ENCODE measurements at places on chromosomes 1 and 21.
A peak's percentile ranks its signal among the peaks of the same experiment; 100 is the strongest.

DNA sequence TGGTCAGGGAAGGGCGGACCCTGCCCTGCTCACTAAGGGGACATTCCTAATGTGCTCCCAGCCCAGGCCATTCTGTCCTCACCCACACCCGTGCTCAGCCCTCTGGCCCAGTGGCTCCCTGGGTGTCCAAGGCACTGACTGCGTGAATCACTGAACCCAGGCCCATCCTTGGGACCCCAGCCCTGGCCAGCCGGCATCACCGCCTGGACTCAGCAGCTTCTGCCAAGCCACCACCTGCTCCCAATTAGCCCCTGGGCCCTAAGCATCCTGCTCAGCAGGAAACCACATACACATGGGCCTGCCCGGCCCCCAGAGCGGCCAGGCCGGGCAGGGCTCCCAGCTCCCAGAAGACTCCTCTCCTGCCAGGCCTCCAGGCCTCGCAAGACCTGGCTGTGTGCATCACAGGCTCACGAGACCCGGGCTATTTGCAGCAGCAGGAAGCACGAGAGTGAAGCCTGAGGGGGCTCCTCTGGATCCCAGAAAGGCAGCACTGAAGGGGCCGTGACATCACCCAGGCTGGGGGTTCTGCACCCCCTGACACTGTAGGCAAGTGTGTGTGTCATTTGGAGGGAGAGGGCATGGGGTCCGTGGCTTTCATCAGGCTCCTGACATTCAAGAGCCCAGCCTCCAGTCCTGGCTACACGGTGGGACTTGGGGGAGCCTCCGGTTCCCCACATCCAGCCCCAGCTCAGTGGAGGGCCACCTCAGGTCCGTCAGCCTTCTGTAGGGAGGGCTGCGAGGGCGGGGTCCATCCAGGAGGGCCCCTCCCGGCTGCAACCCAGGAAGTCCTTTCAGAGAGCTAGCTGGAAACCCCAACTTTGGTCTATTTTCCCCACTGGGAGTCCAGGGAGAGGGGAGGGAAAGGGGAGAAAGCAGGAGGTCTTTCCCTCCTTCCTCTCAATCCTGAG, 1.6 kb downstream of the MFAP2 start:
- H3K27me3 ChIP-seq = no peaks in the 10 kb centered on the region
- H3K36me3 ChIP-seq = no peaks in the 10 kb centered on the region
- H3K27ac ChIP-seq = peak overlapping the region; percentile 69
- H3K4me3 ChIP-seq = peak overlapping the region; percentile 52

DNA sequence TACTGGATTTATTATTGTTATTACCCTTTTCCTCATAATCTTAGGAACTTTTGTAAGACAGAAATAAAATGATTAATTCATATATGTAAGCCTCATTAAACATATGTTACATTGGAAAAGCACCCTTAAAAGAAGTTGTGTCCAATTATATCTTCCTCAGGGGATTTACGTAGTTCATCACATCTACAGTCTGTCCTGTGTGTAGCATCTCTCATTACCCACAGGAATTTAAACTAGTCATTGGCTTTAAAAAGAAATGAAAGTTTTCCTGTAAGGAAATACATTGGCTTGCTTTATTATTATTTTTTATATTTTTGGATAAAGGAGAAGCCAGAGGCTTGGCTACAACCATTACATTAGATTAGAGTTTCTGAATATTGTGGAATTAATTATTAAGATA, 56.1 kb downstream of the SWT1 start:
- no peaks in the 10 kb centered on the region for H3K4me1 ChIP-seq
- no peak overlapping the region for H3K27ac ChIP-seq
- H3K36me3 ChIP-seq = peaks cover 6% of the 10 kb centered on the region
- no peak overlapping the region for H3K4me3 ChIP-seq
- no peak for DNase-seq

DNA sequence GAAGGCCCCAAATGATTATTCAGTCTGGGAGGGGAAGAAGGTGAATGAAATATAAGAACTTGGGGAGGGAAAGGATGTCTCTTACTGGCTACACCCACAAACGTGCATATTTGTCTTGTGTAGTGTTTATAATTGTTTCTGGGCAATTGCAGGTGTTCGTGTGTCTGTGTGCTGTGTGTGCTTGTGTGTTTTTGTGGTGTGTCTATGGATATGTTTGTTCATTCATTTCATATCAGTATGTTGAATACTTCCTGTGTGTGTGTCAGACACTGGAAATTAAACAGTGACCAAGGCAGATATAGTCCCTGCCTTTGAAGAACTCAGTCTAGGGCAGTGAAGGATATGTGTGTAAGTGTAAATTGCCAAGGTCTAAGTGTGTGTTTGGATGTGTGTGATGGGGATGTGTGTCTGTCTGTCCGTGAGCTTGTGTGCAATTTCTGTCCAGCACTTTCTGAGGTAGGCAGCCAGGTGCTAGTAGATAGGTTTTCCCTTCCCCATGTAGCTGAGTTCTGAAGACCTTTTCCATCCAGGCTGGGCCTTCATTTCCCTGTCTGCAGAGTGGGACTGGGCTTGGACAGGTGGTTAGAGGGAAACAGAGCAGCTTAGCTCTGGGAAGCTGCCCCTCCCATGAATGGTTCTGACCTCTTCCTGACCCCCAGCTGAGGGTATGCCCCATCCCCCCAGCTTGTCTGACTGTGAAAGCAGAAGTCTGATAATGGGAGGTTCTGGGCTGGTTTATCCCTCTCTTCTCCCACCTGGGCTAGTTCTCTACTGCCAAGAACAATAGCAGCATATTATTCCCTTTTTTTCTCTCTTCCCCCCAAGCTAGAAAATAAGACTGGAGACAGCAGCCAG, 3.8 kb downstream of the AGO1 start:
- no peak overlapping the region for H3K27ac ChIP-seq
- H3K4me1 ChIP-seq = peaks cover 36% of the 10 kb centered on the region
- H3K27me3 ChIP-seq = no peaks in the 10 kb centered on the region
- DNase-seq = no peak
- H3K4me3 ChIP-seq = no peak overlapping the region
- H3K36me3 ChIP-seq = peaks cover 26% of the 10 kb centered on the region

DNA sequence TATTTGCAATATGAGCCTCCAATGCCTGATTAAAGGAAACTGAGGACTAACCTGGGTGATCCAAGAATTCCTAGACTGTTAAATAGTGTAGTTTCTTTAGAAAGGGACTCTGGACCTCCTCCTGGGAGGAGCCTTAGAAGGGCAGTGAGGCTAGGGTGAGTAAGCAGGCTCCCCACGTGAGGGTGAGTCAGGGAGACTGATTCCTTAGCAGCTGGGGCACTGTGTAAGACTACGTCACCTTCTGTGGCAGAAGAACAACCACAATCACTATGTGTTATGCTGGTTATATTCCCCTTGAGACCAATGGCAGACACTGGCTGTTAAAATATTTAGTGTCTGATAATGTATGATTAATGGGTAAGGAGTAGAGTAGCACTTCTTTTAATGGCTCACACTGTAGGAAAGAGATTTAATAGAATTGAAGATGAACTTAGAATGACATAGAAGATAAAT, 53.3 kb upstream of the SYT14 start:
- no peaks in the 10 kb centered on the region for H3K36me3 ChIP-seq
- peaks cover 34% of the 10 kb centered on the region for H3K27me3 ChIP-seq
- H3K4me1 ChIP-seq = no peaks in the 10 kb centered on the region
- DNase-seq = no peak
- no peak overlapping the region for H3K4me3 ChIP-seq

DNA sequence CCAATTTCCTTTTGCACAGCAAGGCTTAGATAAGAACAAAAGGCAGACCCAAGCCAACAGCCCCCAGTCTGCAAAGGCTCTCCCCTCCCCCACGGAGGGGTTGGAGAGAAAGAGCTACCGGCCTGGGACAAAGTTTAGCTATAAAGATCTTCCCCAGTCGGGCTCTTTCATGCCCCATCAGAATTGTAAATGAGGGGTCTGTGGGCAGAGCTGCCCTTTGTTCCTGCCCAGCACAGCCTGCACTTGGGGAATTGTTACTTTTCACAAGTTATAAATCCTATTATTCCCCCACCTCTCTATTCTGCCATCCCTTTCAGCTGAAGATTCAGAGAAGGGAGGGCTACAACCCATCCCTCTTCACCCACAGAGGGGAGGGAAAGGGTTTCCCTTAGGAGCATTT, 3.5 kb downstream of the MYCL start:
- no peak for DNase-seq
- H3K36me3 ChIP-seq = no peaks in the 10 kb centered on the region
- peaks cover 32% of the 10 kb centered on the region for H3K4me1 ChIP-seq
- H3K27ac ChIP-seq = no peak overlapping the region

GRCh38 chr1:206926286-206926685, 4.5 kb upstream of the FCMR start:
- H3K4me1 ChIP-seq = peaks cover 15% of the 10 kb centered on the region
- DNase-seq = no peak
- no peak overlapping the region for H3K4me3 ChIP-seq

GRCh38 chr1:190323530-190323929, 154.1 kb downstream of the BRINP3 start:
- no peaks in the 10 kb centered on the region for H3K27me3 ChIP-seq
- H3K4me3 ChIP-seq = no peak overlapping the region
- H3K27ac ChIP-seq = no peak overlapping the region
- DNase-seq = no peak
- H3K4me1 ChIP-seq = no peaks in the 10 kb centered on the region

GRCh38 chr1:34750610-34751009, 4.2 kb upstream of the GJB5 start:
- H3K27ac ChIP-seq = no peak overlapping the region
- no peak for DNase-seq

DNA sequence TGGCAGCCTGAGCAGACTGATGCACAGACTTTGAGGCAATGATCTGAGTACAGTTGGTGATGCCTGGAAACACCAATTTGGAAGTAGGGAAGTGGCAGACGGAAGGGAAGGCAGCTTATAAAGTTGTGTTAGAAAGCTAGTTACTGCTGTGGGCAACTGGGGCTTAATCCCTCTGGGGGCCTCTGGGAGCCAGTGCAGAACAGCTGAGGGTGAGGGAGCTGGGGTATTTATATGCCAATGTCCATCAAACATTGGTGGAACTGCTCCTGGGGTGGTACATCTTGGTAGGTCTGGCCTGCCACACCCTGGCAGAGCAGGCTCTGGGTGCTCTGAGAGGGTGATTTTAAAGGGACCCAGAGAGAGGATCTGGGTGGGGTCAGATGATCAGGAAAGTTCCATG, 28.1 kb downstream of the TNFRSF8 start:
- DNase-seq = no peak
- H3K27me3 ChIP-seq = no peaks in the 10 kb centered on the region
- H3K27ac ChIP-seq = no peak overlapping the region
- H3K4me3 ChIP-seq = no peak overlapping the region
- H3K4me1 ChIP-seq = peaks cover 4% of the 10 kb centered on the region

- H3K4me3 ChIP-seq = no peak overlapping the region
- peaks cover 12% of the 10 kb centered on the region for H3K4me1 ChIP-seq
- no peaks in the 10 kb centered on the region for H3K36me3 ChIP-seq
- DNase-seq = no peak
- peaks cover 15% of the 10 kb centered on the region for H3K27me3 ChIP-seq
Measured at GRCh38 chr1:37360011-37360410, 114.4 kb upstream of the ZC3H12A start.

DNA sequence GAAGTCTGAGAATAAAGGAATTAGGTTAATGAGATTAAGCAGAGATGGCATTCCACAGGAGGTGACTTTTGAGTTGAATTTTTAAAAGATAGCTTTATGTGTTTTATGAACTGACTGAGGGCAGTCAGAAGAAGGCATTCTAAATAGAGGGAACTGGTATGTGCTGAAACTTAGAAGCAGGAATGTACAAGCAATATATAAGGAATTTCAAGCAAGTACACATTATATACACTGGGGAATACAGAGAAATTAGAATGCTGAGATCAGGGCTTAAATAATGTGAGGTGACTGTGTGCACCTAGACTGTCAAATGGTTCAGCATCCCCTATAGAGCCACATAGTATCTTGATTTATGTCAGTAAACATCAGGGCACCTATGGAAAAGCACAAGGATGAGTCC, 19.3 kb downstream of the WNT2B start:
- no peak overlapping the region for H3K27ac ChIP-seq
- no peak for DNase-seq
- peaks cover 22% of the 10 kb centered on the region for H3K4me1 ChIP-seq

DNA sequence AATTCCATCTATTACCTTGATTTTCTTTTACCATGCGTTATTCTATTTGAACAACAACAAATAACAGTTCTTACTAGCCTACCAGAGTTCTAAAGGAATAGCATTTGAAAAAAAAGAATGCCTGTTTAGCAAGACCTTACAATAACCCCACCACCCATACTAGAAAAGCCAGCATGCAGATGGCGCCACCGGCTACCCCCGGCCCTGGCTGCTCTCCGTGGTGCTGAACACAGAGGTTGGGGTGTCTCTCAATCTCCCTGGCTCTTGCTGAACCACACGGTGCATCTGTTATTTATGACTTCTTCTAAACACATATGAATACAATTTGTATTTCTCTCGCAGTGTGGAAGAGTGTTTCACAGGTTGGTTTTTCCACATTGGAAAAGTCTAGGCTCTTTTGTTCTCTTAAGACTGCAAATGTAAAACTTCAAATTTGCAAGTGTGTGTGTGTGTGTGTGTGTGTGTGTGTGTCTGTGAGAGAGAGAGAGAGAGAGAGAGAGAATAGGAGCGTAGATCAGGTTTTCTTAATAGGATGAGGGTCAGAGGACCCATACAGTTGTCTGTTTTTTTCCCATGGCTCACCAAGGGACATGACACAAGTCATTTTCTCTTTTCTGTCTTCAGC, 13.6 kb downstream of the GRIK3 start:
- no peak overlapping the region for H3K4me3 ChIP-seq
- no peak overlapping the region for H3K27ac ChIP-seq
- no peaks in the 10 kb centered on the region for H3K4me1 ChIP-seq

- H3K27me3 ChIP-seq = peaks cover 57% of the 10 kb centered on the region
- no peak overlapping the region for H3K27ac ChIP-seq
- no peaks in the 10 kb centered on the region for H3K36me3 ChIP-seq
- peak overlapping the region; percentile 57 for H3K4me3 ChIP-seq
- peaks cover 11% of the 10 kb centered on the region for H3K4me1 ChIP-seq
Measured at GRCh38 chr1:69569175-69569541, 1.4 kb downstream of the LRRC7 start.

DNA sequence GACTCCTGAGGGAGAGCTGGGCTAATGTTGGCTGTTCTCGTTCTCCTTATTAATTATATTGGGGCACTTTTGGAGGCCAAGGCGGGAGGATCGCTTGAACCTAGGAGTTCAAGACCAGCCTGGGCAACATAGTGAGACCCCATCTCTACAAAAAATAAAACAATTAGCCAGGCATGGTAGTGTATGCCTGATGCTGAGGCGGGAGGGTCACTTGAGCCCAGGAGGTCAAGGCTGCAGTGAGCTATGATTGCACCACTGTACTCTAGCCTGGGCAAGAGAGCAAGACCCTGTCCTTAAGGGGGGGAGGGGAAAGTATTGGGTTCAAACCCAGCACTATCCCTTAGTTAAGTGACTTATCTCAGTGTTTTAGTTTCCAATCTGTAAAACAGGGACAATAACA, 70.0 kb upstream of the NBPF3 start:
- no peak overlapping the region for H3K4me3 ChIP-seq
- DNase-seq = no peak
- peaks cover 3% of the 10 kb centered on the region for H3K4me1 ChIP-seq
- no peaks in the 10 kb centered on the region for H3K36me3 ChIP-seq
- H3K27me3 ChIP-seq = no peaks in the 10 kb centered on the region
- no peak overlapping the region for H3K27ac ChIP-seq

Measured in heart right ventricle (tissue), 16 donors.